Ecto neural progenitor cell (in vitro differentiated cells): ENCODE measurements at places on chromosomes 1 and 21.

- DNase-seq: no peak
Measured at GRCh38 chr1:73887412-73887811, 310.6 kb downstream of the LRRIQ3 start.

DNA sequence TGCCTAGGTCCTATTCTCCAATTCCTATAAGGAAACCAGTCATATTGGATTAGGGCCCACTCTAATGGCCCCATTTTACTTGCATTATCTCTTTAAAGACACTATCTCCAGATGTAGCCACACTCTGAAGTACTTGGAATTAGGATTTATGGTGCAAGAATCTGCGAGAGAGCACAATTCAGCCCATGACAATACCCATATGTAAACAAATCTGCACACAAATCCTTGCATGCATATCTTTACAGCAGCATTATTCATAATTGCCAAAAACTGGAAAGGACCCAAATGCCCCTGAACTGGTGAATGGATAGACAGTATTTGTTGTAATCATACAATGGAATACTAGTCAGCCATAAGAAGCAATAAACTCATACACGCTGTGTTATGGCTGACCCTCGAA lies 229.8 kb upstream of the ADAMTS5 start:
- no peak for DNase-seq

- no peak for DNase-seq
Measured at GRCh38 chr1:154334079-154335024, 9.0 kb downstream of the ATP8B2 start.

DNA sequence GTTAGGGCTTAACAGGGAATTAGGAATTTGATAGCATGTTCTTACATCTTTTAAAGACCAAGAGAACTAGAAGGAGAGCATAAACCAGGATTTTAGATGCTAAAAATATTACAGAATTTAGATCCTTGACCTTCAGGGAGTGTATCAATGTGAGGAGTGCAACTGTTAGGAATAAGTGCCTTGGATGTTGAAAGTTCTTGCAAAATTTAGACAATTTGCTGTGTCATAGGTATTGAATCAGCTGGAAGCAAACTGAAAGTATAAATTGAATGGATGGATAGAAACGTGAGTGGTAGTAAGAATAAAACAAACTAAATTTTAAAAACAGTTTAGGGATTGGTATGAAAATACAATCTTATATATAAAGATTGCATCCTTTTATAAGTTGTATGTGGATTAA lies 27.7 kb downstream of the PPP1R12B start:
- no peak for DNase-seq

DNA sequence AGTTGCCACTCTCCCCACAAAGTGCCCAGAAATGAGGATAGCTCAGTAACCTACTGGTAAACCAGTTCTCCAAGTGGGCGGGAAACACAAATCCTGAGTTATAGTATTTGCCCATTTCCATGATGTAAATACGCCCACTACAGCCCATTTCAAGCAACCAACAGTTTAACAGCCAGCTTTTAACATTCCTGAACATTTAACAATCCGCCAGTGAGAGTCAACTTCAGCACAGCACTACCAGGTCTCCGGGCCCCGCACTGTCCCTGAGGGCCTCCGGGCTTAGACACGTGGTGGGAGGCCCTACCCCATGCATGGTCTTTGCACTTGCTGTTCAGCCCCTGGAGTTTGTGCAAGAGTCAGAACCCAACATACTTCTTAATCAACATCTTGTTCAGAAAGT lies 132.0 kb upstream of the CTTNBP2NL start:
- no peak for DNase-seq

DNA sequence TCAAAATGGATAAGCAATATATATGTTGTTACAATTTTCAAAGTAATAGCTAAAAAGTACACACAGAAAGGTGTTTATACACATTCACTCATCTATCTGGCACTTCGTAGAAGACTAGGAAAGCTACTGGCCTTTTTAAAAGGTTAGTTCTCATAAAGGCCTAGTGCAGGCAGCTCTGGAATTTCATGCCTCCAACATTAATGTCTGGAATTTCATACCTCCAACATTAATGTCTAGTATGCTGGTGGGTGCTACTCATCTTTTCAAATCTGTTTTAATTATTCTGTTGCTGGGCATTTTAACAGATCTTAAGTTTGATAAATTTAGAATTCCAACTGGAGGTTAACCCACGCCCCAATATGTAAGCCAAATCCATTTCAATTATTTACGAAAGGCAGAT lies 124.2 kb downstream of the AKT3 start:
- no peak for DNase-seq
